ENCODE measurements at places on chromosomes 7 and 10.

DNA sequence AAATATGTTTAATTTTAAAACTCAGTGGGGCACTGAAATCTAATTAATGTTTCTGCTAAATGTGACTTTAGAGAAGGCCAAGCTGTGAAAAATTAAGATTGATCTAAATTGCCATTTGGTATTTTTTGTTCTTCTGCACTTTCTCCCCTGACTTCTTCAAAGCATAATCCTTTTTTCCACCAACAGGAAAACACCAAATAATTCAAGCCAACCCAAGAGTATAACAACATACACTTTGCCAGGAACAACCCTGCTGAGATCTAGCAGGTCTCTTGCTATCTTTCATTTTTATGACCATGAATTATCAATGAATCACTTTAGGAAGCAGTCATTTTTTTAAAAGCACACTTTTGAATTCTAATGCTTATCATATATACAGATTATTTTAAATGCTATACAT is 100.1 kb downstream of the USP6NL start:
- DNase-seq = no peak

DNA sequence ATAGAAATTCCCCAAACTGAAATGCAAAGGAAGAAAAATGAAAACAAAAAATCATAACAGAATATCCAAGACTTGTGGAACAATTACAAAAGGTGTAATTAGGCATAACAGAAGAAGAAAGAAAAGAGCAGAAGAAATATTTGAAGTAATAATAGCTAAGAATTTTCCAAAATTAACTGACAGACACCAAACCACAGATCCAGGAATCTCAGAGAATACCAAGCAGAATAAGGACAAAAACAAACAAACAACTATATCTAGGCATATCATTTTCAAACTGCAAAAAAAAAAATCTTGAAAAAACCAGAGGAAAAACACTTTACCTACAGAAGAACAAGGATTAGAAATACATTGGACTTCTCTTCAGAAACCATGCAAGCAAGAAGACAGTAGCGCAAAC is 25.5 kb downstream of the CFAP70 start:
- no peak for DNase-seq

DNA sequence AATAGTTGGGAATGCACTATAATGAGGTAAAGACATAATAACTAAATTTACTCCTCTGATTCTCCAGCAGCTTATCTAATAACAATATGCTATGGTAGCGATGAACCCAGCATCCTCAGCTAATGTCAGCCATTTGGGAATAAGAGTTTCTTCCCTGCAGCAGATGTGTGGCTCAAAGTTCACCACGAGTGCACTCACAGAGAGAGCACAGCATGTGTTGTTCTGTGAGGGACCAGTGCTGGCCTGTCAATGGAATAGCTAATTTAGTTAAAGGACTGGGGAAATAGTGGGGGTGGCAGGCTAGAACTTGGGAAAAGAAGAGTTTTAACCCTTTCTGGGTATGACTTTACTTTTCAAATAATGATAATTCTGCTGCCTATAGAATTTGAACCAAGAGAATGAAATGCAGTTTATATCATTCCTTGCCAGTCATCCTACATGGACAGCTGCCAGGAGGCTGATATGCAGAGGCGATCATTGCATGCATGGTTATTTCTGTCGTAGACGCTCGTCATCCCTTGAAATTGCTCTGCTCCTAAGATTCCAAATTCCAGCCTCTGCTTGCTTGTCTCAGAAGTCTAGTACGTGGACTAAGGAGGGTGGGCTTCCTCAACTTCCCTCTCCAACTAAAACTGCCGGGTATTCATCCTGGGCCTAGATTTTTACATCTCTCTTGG is 355.6 kb downstream of the RNLS start:
- DNase-seq = no peak

DNA sequence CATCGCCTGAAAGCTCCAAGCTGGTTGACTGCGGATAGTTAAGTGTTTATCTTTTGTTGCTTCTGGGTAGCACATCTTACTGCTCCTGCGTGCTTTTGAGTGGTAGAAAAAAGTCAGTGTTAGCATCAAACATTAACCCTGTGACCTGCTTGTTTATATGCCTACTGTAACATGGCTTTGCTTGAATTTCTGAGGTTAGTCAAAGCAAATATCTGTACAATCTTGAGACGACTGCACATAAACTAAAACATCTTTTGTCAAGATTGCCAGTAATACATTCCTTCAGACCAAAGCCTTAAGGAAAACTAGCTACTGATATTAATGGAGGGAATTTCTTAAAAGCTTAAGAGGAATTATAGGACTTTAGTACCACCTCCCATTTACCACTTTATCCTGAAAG is 163.7 kb downstream of the BAMBI start:
- DNase-seq = no peak

GRCh38 chr7:2049782-2050510 is 182.8 kb downstream of the MAD1L1 start:
- DNase-seq = peak; percentile 62

GRCh38 chr7:90856351-90857070 is 260.4 kb downstream of the CDK14 start:
- no peak for DNase-seq

DNA sequence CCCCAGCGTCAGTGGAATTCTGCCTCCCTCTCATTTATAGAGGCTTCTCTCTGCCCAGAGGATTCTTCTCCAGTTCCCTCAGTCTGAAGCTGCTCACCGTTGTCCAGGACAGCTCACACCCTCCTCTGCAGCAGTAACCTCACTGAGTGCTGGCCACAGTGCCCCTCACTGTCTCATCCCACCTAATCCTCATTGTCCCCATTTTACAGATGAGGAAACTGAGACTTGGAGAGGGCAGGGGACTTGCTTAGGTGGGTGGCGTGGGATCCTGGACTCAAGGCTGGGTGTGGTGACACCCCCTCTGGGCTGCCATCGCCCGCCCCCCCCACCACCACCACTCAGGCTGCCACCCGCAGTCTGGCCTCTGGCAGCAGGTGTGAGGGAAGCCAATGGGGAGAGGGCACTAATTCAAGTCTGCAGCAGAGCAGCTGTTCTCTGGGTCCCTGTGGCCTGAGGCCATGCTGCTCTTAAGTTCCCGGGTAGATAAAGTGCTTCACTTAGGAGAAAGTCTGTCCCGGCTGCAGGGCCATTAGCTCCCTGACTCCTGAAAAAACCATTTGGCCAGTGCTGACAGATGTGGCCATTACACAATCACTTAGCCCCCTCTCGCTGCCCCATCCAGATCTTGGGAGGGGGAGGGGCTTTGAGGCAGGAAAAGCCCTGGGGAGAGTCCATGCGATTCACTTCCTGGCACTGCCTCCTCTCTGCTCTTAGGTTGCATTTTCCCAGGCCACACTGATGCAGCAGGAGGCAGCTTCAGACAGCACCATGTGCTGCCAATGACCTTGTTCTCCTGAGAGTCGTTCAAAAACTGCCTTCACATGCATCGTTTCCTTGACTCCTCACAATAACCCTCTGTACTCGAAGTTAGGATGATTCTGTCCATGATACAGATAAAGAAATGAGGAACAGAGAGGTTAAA is 36.3 kb downstream of the DRGX start:
- DNase-seq = no peak

DNA sequence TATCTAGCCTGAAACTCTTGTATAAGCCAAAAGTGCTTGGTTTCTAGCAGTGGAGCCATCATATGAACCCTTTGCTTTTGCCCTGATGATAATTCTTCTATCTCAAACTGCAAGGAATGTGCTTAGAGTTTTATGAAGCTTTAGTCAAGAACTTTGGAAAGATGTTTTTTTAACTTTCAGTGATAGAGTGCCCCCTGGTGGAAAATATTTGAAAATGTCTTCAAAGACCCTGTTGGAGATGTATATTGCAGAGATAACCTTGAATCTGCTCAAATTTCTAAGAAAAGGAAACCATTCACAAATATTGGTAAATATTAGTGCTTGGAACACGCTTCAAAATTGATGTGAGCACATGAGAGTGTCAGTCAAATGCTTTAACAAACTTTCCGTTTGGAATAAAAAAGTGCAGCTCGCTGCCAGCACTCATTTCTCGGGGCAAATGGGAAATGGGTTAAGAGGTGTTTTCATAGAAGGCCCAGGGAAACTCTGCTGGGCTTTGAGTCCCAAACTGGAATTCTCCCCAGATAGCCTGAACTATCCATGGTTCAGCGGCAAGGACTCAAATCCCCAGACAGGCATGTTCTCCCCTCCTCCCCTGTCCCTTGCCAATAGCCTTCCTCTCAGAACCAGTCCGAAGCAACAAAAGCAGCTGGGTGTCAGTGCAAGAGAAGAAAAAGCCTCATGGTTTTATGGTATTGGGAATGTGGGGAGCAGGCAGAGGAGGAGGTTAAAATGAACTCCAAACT is 129.3 kb downstream of the MYOF start:
- no peak for DNase-seq

- DNase-seq = no peak
Measured at GRCh38 chr7:145797507-145797906, 319.1 kb upstream of the CNTNAP2 start.

GRCh38 chr10:88537322-88537721 is 45.8 kb downstream of the RNLS start:
- no peak for DNase-seq

DNA sequence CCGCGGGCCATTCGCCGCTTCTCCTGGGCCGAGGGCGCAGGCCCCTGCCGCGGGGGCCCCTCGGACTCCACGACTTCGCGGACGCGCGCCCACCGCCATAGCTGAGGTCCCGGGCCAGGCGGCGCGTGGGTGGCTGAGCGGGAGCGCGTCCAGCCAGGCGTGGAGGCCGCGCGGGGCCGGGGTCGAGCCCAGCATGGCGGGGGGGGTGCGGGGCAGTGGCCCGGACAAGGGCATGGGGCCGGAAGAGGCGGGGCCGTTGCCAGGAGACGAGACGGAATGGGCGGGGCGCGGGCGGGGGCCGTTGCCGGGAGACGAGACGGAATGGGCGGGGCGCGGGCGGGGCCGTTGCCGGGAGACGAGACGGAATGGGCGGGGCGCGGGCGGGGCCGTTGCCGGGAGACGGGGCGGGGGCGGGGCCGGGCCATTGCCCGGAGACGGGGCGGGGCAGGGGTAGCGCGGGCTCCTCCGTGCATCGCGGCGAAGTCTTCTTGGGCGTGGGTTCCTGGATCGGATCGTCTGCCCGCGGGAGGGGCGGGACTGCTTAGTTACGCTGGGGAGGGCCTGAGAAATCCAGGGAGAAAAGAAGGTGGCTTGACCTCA is 14.8 kb downstream of the ADAM8 start:
- DNase-seq = peak; percentile 89

GRCh38 chr7:55156919-55157763 is 138.3 kb downstream of the EGFR start:
- no peak for DNase-seq

DNA sequence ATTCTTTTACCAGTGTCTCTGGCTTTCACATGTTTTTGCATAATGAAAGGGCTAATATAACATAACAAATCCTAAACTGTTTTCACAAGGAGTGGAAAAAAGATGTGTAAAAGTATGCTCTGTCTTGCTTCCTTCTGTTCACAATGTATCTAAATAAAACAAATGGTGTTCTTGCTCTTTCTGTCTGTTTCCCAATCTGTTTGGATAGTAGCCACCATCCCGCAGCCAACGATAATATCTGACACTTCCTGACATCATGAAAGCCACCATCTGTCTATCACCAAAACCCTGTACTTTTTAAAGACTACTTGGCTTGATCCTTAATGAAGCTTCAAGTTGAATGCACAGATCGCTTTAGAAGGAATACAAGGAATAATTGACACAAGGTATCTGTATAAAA is 246.2 kb downstream of the ETV1 start:
- no peak for DNase-seq

DNA sequence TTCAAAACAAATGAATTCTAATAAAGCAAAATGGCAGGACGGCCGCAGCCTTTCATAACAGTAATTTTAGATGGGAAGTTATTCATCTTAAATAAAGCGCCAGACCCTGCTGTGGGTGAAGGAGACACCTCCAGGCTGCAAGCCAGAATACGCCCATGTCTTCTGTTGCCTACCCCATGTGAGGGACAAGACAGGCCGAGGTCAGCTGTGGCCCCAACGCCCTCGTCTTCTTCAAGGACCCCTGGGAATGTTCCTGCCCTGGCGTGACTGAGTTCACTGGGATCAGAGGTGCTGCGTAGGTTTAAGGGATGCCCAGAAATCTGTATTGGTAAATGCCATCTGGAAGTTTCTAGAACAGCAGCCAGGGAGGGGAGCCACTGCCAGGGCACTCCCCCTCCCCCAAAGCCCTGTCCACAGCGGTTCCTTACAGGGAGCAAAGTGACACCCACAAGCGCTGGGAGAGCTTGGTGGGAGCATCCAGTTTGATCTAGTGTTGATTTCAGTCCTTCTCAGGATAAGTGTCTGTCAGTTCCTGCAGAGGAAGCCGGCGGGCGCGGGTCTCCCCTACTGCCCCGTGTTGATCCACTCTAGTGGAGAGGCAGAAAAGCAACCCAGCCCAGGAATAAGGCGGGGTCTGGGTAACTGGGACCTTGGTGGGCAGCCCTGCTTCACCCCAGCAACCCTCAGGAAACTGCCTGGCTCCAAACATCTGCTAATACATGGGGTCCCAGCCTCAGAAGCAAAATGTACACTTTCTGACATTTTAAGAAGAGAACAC is 20.6 kb downstream of the PAPOLB start:
- DNase-seq = no peak

- no peak for DNase-seq
Measured at GRCh38 chr10:95499482-95499989, 61.6 kb downstream of the SORBS1 start.

DNA sequence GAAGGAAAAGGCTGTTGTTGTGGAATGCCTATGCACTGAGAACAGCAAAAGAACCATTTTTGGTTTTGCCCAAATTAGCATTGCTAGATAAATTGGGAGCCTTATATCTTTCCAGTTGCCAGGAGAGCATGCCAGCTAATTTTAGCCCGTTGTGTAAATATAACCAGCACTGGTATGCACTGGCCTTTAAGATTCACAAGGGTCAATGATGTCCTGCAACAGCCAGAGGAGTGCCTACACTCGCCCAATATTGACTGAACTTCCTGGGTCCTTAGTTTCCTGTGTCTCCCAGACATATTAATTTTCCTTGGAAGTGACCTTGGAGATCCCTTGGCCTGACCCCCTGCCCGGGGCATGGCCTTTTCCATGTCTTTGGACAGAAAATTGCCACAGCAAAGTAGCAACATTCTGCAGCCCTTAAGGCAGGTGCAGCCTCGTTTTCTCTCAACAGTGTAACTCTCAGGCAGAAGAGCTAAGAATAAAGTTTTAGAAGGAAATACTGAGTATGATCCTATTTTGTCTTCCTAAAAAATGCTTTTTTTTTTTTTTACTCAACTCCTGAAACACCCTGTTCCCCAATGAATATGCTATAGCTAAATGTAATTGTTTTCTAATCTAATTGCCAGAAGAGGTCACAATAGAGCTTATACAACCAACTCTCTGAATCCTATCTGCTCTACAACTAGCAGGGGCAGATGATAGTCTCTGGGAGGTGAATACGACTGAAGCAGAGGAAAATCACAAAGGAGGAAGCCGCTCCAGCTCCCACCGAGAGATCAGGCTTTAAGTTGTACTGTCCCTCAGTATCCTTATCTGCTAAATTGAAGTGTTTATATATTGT is 131.9 kb upstream of the PCGF5 start:
- DNase-seq = no peak

- no peak for DNase-seq
Measured at GRCh38 chr10:124125305-124126116, 32.1 kb upstream of the CHST15 start.

DNA sequence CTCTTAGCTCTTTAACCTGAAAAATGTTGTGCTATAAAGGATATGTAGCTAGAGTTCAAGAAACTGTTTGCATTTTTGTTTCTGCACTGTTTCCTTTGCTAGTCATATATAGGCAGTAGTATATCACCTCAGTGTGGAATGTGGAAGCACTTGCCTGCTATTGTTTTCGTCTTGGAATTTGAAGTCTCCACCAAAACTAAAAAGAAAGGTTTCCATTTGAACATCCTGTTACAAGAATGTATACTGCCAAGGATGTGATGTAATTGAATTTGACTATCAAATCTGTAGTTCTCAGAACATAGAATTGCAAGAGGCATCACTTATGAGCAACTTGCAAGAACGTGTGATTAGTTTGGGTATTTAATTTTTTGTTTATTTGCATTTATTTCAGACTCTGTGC is 51.1 kb upstream of the MEOX2 start:
- no peak for DNase-seq
